ENCODE measurements at places on chromosomes 13 and 19.

DNA sequence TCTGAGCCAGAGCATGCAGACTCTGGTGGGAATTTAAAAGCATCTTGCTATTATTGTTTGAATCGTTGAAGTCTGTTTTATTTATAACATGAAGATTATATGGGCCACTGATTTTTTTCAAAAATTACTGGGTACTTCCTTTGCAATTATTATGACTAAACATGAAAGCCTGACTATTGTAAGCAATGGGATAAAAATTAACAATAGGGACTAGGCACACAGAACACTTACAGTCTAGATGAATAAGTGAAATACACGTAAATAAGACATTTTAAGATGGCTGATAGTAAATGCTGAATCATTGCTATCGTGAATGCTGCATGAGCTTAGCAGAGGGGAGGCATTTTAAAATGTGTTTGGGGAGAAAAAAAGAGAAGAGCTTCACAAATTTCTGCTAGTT lies 81.0 kb upstream of the MAB21L1 start:
- peak; percentile 12 for DNase-seq

GRCh38 chr19:49853852-49854377 lies 3.0 kb downstream of the PTOV1 start:
- no peak for DNase-seq

- DNase-seq, result no peak
Measured at GRCh38 chr19:23972161-23972560, 57.5 kb downstream of the ZNF726 start.

DNA sequence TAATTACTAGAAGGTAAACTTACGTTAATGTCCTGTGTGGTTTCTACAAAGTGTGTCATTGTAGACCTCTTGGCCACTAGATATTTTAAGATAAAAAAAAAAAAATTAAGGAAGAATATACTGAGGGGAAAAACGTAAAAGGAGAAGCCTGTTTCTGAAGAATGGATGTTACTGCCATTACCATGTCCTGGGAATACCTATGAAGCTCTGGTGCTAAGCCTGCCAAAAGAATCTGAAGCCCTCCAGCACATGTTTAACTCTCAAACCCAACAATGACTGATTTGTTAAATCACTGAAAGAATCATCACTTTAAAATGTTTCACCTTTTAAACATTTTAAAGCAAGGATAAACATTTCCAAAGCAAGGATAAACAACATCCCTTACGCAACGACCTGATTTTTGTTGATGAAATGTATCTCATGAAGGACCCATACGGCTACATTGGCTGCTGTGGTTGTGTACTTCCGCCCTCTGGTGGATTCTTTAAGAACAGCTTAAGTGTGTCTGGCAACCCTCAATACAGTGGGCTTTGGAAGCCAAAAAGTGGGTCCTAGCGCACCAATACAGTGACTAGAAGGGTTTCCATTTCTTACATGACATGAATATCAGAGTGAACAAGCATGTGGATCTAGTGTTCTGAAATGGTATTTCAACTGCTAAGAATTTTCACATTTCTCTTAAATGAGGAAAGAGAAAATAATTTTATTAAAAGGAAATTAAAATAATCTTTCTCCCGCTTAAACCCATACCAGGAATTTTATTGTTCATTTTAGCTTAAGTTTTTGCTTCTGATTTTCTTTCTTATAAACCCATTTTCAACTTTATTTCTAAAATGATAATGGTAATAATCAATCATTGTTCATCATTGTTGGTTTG lies 74.5 kb upstream of the RAP2A start:
- peak; percentile 80 for DNase-seq

- DNase-seq, result no peak
Measured at GRCh38 chr13:113920606-113921286, 53.1 kb downstream of the C13orf46 start.

DNA sequence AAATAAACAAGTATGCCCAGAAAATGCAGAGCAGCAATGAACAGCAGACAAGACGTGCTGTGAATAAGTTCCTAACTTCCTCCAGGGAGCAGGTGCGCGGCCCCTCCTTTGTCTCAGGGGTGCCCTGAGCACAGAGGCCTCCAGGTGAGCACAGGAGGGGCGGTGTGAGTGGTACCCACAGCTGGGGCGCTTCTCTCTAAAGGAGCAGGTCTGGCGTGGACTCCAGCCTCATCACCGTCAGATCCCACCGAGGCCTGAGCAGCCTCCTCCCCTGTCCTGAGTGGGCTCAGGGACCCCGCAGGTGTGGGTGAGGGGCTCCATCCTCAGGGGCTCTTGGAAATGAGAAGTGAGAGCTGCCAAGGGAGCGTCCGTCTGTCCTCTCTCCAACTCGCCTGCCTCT lies 3.2 kb downstream of the LILRA5 start:
- no peak for DNase-seq

DNA sequence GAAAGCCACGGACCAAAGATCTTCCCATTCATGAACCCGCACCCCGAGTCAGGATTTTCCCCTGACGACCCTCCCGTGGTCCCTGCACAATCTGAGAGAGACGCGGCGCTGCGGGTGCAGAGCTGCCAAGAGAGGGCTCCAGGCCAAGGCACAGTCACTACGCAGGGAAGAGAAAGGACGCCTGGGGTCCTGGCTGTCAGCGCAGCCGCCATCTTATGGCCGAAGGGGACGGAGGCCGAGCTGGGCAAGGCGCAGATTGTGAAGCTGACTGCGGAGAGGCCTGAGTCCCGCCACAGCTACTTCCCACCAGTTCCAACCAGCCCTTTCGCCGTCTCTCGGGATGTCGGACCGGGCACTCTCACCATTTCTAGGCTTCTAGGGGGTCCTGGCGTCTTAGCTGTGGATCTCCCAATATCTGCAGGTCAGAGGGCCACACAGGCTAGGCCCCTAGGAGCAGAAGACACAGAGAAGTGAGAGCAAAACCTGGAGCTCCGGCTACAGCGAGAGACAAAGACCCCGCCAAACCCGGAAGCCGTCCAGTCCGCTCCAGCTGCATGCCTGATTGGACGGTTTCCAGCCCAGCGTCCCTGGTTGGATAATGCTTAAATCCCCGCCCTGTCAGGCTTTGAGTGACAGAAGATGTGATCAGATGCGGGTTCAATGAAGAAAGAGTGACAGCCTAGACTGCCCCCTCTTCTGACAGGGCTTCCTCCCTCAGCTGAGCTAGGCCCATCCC lies at the start of gene ZNF100:
TSS of gene ZNF100 (minus strand) at position 515 of the 736 bp plus-strand sequence. CDS start at position 365, 150 bp downstream.
- peak; percentile 99 for DNase-seq
